ENCODE measurements at places on chromosomes 3 and 15.

DNA sequence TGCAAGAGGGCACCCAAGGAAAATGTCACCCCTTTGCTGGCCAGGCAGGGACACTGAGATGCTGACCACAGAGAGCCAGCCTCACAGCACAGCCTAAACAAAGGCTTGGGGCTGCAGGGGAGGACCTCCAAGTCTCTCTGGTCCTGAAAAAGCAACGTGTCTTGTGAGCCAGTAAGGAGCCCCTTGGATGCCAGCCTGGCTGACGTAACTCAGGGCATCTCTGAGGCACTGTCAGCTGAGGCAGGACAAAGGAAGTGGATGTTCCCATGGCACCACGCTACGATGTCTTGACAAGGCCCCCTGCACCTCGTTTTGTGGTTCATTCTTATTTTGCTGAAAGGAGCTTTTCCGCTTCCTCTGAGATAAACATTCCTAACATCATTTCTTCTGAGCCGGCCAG is 160.7 kb downstream of the OR4M2 start:
- no peak for DNase-seq

DNA sequence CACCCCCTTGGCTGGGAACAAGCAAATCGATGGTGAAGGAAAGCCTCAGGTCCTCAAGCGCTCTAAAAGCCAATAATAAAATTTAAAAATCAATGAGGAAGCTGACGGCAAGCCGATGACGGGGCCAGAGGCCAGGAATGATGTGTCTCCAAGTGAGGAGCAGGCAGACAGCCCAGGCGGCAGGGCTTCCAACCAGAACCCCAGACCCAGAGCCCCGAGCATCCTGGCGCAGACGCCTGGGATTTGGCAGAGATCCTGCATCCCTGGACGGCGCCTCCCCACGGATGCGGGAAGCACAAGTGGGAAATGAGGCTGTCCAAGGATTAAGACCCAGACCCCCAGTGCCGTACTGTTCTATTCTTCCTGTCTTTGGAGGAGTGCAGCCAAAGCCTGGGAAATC is 123.0 kb upstream of the PROK2 start:
- DNase-seq = peak; percentile 39

- no peak for DNase-seq
Measured at GRCh38 chr15:88628018-88628654, 7.0 kb downstream of the AEN start.

GRCh38 chr3:171792531-171792930 is 17.8 kb downstream of the PLD1 start:
- no peak for DNase-seq

DNA sequence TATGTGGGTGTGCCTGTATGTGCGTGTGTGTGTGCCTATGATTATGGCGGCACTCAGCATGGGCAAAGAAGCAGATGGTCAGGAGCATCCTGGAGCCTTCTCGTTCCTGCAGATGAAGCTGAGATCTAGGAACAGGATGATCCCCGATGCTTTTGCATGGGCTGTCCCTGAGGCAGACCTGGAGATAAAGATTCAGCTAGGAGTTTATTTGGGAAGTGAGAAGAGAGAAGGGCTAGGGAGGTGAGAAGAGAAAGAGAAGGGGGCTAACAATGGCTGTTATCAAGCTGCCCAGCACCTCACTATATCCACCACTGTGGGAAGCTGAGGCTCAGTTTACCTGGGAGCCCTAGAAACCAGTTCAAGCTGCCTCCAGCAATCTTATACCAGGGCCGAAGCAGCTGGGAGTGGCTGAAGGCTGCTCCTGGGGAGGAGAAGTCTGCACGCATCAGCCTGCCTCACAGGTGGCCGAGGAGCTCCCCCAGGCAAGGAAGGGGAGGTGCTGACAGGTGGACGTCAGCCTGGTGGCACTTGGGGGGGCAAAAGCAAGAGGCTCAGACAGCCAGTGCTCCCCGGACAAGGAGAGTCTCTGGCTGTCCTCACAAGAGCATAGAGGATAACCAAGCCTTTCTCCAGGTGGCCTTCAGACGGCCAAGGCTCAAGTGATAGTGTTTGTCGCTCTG is 94.0 kb upstream of the IQSEC1 start:
- DNase-seq = no peak
